ENCODE measurements at places on chromosomes 7 and 10.

GRCh38 chr10:77553966-77554365 lies 83.6 kb downstream of the KCNMA1 start:
- no peak for DNase-seq

- no peak for DNase-seq
Observed at GRCh38 chr10:104146882-104147281, 24.9 kb downstream of the SFR1 start.

DNA sequence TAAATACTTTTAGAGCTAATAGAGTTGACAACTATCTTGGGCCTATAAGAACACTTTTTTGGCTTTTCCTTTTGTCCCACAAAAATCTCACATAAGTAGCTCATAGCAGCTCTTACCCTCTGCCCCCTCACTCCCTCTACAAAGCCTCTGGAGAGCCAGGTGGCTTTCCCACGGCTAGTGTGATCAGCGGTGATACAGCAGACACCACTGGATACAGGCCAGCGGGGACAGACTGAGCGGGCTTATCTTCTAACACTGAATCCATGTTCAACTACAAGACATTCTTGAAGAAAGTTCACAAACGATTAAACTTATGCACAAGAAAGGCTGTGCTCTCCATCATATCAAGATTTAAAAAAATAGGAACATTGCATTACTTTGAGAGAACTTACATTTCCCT lies 377.2 kb downstream of the PARD3 start:
- DNase-seq, result no peak

- DNase-seq, result no peak
Observed at GRCh38 chr10:82498976-82499375, 624.0 kb downstream of the NRG3 start.

DNA sequence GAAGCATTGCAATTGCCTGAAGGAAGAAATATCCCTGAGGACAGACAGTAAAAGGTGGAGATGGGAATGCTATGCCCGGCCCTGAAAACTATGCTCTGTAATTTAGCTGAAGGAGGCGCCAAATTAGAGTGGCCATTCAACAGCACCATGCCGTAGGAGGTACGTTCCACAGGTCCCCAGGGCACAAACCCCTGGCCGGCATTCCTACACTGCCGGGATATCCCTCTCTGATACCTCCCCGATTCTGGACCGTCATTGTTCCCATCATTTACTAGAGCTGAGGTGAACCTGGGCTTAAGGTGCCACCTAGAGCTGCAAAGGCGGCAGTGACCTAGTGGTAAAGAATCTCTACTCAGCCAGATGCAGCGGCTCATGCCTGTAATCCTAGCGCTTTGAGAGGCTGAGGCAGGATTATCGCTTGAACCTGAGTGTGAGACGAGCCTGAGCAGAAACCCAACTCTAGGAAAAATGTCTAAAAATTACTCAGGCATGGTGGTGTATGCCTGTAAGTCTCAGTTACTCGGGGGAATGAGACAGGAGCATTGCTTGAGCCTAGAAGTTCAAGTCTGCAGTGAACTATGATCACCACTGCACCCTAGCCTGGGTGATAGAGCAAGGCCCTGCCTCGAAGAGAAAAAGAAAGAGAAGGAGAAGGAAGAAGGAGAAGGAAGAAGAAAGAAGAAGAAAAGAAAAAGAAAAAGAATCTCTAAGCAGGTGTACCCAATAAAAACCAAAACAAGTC lies 53.0 kb upstream of the TNKS2 start:
- DNase-seq, result no peak

- DNase-seq, result no peak
Observed at GRCh38 chr7:142668495-142668894, 80.8 kb upstream of the PRSS1 start.

- DNase-seq, result no peak
Observed at GRCh38 chr7:151340794-151341356, 737 bp upstream of the NUB1 start.

GRCh38 chr10:77699080-77699645 lies 61.6 kb upstream of the KCNMA1 start:
- no peak for DNase-seq
